Purkinje cell (primary cell): ENCODE measurements at places on chromosomes 12 and 14. TPM values are rescaled to one million over a fixed set of nuclear protein-coding genes. Genes with fewer than 3 reads are reported as not detected.

The OVCH1 gene
- polyA plus RNA-seq = 0.76 and 3.0 TPM in 2 replicates

The SLC38A4 gene
- not detected in 2 replicates for polyA plus RNA-seq

The PMCH gene
- 0.38 and 2.1 TPM in 2 replicates for polyA plus RNA-seq

The USP44 gene
- polyA plus RNA-seq = 2.6 TPM in 1 of 2 replicates, not detected in the other

The NFE2 gene
- not detected in 2 replicates for polyA plus RNA-seq

The PRH1 gene
- polyA plus RNA-seq = 31.6 and 47.9 TPM in 2 replicates

The INHBC gene
- polyA plus RNA-seq = not detected in 2 replicates

The TTC6 gene
- polyA plus RNA-seq = not detected in 2 replicates

The ANO2 gene
- polyA plus RNA-seq = not detected in 2 replicates
